Stimulated activated CD4-positive, alpha-beta T cell treated with anti-CD3 and anti-CD28 coated beads, Interleukin-12 subunit alpha, Interleukin-12 subunit beta, amount 100 ng/mL, for 48 hours (primary cell): ENCODE measurements at places on chromosomes 13 and 19.

DNA sequence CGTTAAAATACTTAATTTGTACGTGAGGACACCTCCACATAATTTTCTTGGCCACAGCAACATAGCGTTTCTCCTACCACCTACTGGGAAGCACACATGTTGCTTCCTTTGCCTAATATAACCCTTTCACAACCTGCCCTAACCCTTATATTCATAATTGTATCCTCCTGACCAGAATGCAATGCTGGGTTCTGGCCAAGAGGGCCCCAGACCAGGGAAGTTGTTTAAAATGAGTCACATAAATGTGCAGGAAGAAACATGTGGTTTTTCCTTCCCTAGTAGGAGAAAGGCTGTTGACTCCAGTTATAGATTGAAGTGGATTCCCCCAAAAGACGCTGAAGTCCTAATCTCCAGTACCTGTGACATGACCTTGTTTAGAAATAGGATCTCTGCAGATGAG is 187.3 kb downstream of the NUFIP1 start:
- DNase-seq: no peak

GRCh38 chr19:4794971-4795370 is 3.4 kb downstream of the FEM1A start:
- no peak for DNase-seq

GRCh38 chr19:55146705-55147273 is 2.2 kb downstream of the TNNT1 start:
- no peak for DNase-seq

DNA sequence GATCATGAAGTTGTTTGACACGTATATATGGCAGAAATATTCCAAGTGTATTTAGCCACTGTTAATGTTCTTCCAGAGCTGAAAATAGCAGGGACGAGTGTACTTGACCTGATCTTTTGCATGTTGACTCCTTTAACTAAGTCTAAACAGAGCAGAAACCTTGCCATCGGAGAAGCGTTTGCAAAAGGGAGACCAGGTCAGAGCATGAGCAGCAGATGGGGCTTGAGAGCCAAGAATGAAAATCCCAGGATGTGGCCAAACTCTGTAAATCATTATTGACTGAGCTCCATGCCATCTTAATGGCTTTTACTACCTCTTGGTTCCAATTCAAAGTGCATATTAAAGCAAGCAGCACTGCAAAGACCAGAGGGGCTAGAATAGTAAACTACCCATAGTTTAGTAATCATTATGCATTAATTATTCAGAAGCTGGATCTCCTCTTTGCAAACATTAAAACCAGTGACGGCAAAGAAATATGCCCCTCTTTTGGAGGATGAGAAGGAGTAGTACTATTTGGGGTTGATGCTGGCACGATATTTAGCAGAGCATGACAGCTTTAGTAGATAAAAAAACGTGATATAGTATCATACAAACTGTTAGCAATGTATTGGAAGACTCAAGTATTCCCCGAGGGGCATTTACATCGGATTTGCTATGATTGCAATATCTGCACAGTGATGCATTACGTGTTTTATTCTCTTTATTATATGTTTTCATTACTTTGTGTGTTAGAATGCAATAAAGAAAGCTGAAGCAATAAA is 55.7 kb downstream of the FAM216B start:
- no peak for DNase-seq

GRCh38 chr19:35122687-35123551 is 7.3 kb downstream of the FXYD3 start:
- DNase-seq: no peak

- no peak for DNase-seq
Observed at GRCh38 chr19:6138066-6138465, 2.6 kb downstream of the ACSBG2 start.

GRCh38 chr19:48965806-48966540 is 864 bp downstream of the FTL start:
- DNase-seq: peak; percentile 84

GRCh38 chr19:43425567-43426392 is 11.1 kb downstream of the TEX101 start:
- DNase-seq: no peak

DNA sequence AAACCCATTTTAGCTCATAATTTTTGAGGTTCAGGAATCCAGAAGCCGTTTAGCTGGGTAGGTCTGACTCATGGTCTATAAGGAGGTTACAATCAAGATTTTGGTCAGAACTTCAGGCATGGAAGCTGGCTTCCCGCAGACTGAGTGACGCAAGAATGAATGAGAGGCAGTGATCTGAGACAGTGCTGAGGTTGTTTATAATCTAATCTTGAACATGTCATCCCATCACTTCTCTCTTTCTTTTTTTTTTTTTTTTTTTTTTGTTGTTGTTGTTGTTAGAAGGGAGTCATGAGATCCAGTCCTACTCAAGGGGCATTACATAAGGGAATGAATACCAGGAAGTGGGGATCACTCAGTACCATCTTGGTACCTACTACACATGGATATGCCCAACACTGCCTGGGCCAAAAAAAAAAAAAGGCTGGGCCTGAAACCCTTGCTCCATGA is 217.4 kb downstream of the DLEU7 start:
- DNase-seq: no peak

- no peak for DNase-seq
Observed at GRCh38 chr13:113762538-113762937, 3.5 kb downstream of the TMEM255B start.

DNA sequence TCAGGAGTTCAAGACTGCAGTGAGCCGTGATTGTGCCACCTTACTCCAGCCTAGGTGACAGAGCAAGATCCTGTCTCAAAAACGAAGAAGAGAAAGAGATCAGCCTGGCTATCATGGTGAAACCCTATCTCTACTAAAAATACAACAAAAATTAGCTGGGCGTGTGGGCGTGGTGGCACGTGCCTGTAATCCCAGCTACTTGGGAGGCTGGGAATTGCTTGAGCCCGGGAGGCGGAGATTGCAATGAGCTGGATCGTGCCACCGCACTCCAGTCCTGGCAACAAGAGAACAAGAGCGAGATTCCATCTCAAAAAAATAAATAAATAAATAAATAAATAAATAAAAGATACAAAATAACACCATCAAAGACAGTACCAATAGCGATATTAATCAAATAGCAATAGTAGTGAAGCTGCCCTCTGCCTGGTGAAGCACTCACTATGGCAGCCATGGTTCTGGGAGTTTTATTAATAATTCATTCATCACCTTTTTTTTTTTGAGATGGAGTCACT is 53.9 kb downstream of the NFIC start:
- DNase-seq: no peak

DNA sequence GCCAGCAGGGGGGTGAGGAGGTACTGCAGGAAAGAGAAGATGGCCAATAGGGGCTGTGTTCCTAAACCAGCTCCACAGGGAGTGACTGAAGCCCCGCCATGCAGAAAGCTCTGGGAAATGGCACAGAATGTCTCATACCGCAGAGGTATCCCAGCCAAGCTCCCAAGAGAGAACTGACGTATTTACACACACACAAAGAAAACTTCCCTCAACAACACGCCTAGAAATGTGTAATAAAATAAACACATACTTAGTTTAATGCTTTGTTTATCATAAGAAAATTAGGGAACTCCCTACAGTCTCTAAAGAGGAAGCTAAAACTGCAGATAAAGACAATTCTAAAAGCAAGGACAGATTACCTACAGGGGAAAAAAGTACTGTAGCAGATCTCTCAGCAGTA is 40.0 kb downstream of the ESD start:
- DNase-seq: no peak

- no peak for DNase-seq
Observed at GRCh38 chr13:73731564-73731963, 402.6 kb downstream of the KLF12 start.

GRCh38 chr19:33622505-33622808 is 704 bp downstream of the CHST8 start:
- DNase-seq: no peak

GRCh38 chr13:98504371-98504963 is 72.4 kb downstream of the STK24 start:
- DNase-seq: no peak

DNA sequence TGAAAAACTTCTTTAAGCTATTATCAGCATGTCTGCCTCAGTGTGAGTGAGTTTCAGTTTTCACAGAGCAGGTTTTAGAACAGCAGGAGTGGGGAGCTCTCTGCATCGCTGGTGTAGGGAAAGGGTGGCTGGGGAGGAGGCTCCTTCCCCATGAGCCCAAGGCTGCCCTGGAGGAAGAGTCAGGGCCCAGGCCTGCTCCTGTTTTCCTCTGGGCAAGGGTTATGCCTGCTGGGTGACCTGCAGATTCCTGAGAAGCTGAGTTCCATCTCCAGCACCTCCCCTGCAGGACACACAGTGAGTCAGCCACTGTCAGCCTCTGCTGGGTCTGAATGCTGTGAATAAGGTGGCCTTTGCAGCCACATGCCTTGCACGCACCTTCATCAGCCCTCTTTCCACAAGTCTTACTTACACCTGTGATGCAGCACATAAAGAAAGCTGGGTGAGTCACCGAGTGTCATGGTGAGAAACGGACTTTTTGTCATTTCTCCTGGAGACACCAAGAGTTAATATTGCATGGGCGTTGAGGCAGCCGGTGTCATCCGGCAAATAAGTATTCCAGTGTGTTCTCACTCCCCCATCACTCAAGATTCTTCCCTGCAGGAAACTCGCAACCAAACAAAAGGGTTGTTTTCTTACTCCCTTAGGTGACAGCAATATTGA is 186.4 kb upstream of the KL start:
- no peak for DNase-seq

GRCh38 chr13:35388441-35389355 is 87.8 kb downstream of the MAB21L1 start:
- no peak for DNase-seq

GRCh38 chr19:47512948-47513319 is 1.9 kb downstream of the NAPA start:
- no peak for DNase-seq

GRCh38 chr19:47324502-47324901 is 7.5 kb upstream of the C5AR2 start:
- DNase-seq: no peak
